ENCODE measurements at places on chromosomes 11 and 22.

DNA sequence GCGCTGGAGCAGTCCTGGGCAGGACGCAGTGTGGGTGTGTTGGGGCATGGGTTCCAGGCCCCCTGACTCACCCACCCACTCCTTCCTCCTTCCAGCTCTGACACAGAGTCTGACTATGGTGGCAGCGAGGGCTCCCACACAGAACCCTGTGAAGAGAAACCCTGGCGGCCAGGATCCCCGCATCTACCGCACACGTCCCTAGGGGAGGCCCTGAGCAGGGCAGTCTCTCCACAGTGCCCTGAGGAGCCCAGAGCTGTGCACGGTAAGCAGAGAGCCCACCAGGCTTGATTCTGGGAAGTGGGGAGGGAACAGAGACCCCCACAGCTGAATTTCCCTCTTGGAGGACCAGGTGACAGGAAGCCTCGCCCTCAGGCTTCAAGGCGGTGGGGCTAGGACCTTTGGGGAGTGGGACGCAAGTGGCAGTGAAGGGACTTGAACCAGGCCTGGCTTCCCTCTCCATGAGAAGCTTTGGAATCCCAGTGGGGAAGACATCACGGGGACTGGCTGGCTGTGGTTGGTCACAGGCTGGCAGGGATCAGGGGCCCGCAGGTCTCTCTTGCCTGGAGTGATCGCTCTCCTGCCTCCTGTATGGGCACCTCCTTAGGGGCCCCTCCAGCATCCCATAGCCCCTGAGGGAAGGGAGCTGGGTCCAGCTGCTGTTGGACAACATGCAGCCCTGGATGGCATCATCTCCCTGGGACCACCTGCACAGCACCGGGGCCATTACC is 96.4 kb upstream of the PARVA start:
- no peak for DNase-seq

- no peak for DNase-seq
These were observed 772.0 kb downstream of the ETS1 start for GRCh38 chr11:127815331-127815730.

- DNase-seq = no peak
These were observed 606 bp downstream of the RASSF7 start for GRCh38 chr11:561148-562003.

GRCh38 chr22:40509401-40510134 is 127.0 kb downstream of the MRTFA start:
- DNase-seq = no peak

DNA sequence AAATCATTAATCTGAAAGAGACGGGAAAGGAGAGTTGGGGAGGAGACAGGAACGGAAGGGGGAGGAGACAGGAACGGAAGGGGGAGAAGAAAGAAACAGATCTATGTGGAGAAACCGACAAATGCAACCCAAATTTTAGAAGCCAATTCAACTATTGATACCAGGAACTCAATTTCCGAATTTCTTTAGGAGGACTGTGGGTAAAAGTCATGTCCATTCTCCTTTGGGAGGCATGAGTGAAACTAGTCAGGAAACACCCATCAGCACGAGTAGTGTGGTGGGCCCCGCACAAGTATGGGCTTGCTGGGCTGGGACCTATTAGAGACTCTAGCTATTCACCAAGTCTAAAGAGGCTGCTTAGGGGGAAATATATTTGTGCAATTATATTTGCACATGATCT is 18.1 kb downstream of the ANO3 start:
- DNase-seq = no peak
